ENCODE measurements at places on chromosomes 2 and 18.

GRCh38 chr2:26351375-26352090, 4.9 kb upstream of the ADGRF3 start:
- no peak for DNase-seq

DNA sequence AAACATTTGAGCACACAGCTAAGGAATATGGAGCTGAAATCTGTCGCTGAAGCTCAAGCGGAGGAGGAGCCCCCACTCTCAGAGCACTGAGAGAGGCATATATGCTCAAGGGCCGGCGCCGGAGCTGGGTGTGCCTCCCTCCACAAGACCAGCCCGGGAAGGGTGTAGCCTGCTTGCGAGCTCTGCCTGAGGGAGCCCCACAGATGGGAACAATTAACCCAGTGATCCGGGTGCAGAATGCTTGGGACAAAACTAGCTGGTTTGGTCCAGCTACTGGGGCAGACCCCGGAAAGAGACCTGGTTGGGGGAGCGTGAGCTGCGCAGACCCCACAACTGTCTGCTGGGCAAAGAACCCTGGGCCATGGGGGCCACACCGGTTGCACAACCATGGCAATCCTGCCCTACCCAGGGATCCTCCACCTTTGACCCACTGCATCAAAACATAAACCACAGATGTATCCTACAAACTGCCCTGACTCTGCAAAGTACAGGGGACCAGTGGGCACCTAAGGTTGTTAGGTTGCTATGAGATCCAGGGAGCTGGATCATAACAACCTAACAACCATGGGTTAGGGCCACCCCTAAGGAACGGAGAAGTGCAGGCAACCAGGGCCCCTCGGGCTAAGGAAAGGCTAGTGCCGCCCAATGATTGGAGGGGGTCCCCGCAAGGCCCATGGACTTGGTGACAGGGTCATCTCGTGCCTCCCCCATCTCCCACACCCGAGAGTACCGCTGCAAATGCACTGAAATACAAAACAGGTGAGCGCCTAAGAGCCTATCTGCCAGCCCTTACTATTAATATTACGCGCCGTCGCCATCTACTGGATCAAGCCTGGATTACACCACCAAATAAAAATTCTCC, 53.4 kb upstream of the SCN1A start:
- no peak for DNase-seq

GRCh38 chr2:128797937-128798336, 479.3 kb upstream of the HS6ST1 start:
- no peak for DNase-seq

- no peak for DNase-seq
Measured at GRCh38 chr2:111622859-111623258, 261.1 kb downstream of the ANAPC1 start.

DNA sequence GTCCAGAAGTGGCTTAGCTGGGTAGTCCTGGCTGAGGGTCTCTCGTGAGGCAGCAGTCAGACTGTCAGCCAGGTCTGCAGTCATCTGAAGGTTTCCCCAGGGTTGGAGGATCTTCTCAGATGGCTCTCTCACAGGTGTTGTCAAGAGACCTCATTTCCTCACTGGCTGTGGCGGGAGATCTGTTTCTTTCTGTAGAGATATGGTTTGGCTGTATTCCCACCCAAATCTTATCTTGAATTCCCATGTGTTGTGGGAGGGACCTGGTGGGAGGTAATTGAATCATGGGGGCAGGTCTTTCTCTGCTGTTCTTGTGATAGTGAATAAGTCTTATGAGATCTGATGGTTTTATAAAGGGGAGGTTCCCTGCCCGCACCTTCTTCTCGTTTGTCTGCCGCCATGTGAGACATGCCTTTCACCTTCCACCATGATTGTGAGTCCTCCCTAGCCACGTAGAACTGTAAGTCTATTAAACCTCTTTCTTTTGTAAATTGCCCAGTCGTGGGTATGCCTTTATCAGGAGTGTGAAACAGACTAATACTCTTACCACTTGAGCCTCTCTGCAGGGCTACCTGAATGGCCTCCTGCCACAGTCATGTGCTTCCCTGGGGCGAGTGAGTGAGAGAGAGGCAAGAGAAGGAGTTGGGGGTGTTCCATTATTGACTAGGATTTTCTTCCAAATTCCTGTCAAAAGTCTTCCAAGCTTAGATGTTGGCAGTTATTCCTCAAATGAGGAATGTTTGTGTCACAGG, 23.6 kb downstream of the MALT1 start:
- DNase-seq = no peak

DNA sequence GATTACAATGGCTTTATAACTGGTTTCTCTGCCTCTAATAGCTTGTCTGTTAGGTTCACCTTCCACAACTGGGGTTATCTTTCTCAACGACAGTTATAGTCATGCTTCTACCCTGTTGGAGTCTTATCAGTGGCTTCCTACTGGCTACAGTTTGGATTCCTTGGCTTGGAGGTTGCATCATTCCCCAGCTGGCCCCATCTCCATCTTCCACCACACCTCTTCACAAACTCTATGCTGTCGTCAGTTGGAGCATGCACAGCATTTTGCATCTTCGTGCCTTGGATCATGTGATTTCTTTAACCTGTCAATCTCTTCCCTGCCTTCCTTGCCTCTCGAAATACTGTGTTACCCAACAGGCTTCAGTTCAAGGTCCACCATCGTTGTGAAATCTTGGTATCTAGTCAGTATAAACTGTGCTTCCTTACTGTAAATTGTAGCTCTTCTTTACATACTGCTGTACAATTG, 316.3 kb upstream of the CXCR4 start:
- no peak for DNase-seq

DNA sequence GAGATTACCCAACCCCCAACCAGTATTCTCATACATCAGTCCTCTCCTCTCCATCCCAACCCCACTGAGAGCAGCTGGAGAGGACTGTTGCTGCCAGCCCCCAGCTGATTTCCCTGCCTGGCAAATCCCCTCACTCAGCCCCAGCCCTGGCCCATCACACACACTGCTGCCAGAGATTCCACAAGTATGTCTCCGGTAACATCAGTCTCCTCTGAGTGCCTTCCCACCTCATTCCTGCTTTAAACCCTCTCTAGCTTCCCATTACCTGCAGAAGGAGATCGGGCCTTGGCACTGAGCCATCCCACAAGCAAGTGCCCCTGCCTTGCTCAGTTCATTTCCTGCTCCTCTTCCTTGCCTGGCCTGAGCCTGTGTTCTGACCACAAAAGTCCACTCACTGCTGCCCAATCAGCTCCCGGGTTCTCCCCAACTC, 50.6 kb upstream of the ZFP36L2 start:
- no peak for DNase-seq

DNA sequence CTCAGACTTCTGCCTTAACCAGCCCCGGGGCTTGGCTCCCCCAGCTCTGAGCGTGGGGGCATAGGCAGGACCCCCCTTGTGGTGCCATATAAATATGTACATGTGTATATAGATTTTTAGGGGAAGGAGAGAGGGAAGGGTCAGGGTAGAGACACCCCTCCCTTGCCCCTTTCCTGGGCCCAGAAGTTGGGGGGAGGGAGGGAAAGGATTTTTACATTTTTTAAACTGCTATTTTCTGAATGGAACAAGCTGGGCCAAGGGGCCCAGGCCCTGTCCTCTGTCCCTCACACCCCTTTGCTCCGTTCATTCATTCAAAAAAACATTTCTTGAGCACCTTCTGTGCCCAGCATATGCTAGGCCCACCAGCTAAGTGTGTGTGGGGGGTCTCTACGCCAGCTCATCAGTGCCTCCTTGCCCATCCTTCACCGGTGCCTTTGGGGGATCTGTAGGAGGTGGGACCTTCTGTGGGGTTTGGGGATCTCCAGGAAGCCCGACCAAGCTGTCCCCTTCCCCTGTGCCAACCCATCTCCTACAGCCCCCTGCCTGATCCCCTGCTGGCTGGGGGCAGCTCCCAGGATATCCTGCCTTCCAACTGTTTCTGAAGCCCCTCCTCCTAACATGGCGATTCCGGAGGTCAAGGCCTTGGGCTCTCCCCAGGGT, 5.5 kb downstream of the CTDSP1 start:
- no peak for DNase-seq

GRCh38 chr2:108919571-108920373, 69.2 kb downstream of the EDAR start:
- DNase-seq = no peak

- no peak for DNase-seq
Measured at GRCh38 chr18:46322411-46322891, 218.3 kb downstream of the HAUS1 start.

DNA sequence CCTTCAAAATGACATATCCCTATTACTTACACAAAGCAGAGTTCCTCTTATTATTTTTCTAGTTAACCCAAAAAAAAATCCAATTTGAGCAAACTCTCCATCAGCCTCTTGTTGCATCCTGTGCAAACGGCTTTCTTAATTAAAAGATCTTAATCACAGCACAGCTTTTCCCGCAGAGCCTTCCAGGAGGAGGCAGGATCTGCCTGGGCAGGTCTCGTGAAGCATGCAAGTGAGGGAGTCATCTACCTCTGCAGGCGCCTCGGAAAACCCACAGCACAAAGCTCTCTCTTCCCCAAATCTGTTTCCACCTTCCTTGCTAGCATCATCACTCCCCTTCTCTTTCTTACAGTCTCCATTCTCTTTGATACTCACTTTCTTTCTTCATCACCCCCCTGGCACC, 100.4 kb downstream of the EN1 start:
- no peak for DNase-seq

DNA sequence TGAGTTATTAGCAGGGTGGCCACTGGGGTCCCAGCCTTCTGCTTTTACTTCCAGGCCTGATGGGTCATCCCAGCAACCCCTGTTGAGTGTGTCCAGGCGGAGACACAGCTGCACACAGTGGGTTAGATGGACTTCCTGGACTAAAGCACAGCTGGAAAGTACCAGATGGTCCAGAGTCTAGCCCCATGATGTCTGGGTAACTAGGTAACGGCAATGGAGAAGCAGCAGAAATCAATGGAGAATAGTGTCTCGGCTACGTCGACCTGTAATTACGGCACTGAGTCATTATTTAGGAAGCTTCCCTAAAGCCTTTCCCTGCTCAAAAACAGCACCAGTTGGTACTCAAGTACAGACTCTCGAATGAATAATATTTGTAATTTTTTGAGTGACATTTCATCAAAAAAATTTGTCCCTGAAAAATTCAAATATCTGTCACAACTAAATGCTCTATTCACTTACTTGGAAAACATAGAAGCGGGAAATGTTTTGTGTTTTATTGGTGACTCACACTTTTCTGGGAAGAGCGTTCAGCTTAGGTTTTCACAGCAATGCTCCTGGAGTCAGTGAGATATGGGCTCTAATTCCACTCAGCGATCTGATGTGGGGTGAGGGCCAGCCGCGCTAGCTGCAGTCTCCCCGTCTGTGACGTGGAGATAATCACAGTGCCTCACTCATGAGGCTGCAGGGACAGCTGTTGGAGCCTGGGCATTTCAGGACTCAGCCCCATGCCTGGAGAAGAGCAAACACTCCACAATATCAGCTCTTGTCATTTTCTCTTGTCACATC, 16.2 kb upstream of the ARL4C start:
- no peak for DNase-seq

All from esophagus squamous epithelium (tissue), 5 donors.